Stimulated activated CD8-positive, alpha-beta memory T cell treated with anti-CD3 and anti-CD28 coated beads, Interleukin-4, amount 100 ng/mL, for 1 hour (primary cell): ENCODE measurements at places on chromosomes 2 and 18.

DNA sequence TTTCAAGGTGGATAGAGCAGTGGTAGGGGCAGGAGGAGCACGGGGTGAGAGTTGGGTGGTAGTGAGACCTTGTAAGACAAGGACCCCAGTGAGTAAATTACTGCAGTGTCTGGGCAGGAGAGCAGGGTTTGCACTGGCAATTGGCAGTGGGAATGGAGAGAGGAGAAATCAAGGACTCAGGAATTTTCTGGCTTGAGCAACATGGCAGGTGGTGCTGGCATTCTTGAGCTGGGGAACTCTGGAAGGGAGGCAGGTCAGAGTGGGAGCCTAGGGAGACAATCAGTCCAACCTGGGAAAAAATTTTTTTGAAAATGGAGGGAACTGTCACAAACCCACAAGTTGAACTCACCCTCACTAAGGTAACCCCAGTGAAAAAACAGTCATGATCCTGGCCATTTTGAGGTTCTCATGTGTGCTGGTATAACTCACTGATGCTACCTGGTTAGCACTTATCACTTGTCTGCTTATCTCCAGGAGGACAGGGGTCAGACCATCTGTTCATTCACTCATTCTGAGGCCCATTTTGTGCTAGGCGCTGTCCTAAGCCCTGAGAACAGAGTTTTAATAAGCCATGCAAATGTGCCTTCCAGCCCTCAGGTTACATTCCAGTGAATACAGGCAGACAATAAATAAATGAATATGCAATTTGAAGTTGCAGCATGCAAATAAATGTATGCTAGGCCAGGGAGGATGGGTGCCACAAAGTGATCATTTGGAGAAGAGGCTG, 92.2 kb upstream of the SEC11C start:
- no peak for DNase-seq

GRCh38 chr2:47056374-47056773, 98.7 kb downstream of the STPG4 start:
- DNase-seq = no peak

DNA sequence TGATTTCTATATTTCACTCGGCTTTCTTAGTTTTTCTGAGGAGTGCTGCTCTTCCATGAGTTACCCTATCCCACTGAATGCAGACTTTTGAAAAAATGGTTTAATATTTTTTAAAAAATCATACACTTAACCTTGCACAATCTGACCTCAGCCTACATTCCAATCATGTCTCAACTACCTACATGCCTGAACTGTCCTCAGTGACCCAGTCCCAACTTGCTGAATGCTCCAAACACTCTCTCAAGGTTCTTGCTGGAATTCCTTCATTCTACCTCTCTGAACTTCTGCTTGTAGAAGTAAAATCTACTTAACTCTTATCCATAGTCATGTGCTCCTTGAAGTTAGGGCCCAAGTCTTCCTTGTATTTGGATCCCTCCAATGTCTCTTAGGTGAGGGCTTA, 181.6 kb downstream of the XIRP2 start:
- DNase-seq = no peak

- no peak for DNase-seq
Measured at GRCh38 chr2:206851521-206851920, 86.1 kb downstream of the FASTKD2 start.
